ENCODE measurements at places on chromosomes 12 and 14.

DNA sequence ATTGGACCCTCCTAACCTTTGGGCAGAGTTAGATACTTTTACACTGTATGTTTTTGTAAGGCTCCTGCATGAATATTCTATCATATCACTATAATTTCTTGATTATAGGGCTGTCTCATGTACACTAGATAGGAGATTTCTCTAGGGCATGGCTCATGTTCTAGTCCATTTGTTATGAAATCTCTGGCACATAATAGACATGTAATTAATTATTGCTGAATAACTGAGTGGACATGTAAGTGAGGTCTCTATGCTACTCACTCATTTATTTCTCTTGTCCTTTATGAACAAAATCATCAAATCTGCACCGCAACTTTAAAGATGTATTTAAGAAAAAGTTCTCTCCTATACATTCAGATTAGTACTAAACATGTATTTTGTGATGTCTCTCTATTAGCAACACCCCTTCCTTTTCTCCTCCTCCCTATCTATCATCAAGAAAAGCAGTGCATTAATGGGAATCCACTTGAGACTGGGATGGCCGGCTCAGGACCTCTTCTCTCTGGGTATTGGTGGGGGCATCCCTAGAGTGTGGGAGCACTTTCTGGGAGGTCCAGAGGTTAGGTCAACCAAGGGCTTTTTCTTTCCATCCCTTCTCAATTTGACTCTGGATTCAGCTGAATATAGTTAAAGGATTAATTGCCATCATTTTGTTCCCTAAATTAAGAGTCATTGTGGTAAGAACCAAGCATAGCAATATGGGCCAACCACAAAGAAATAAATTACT is 168.0 kb upstream of the HMGA2 start:
- DNase-seq = no peak

- DNase-seq = no peak
These were observed 99.3 kb upstream of the GPHB5 start for GRCh38 chr14:63418020-63418419.

- DNase-seq = no peak
These were observed 105.5 kb upstream of the SLC38A2 start for GRCh38 chr12:46478123-46478522.

- DNase-seq = no peak
These were observed 202.4 kb downstream of the ITPR2 start for GRCh38 chr12:26630546-26631027.

DNA sequence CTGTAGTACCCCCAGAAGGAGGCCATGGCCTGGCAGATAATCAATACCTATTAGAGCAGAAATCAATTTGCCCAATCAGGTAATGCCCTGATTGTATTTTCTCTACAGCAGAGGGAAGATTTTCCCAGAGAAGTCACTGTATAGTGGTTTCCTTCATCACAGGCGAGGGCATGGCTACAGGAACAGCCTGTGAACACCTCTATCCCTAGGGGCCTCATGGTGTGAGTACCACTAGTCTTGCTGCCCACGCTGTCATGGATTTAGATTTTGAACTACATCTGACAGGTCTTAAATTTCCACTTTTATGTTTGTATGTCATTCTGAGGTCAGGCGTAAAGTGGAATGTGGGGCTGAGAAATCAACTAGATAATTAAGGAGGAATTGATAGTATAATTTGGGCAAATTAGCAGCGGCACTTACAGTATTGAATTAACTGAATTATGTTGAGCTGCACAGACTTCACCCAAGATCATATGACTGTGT is 42.4 kb upstream of the STXBP6 start:
- no peak for DNase-seq

DNA sequence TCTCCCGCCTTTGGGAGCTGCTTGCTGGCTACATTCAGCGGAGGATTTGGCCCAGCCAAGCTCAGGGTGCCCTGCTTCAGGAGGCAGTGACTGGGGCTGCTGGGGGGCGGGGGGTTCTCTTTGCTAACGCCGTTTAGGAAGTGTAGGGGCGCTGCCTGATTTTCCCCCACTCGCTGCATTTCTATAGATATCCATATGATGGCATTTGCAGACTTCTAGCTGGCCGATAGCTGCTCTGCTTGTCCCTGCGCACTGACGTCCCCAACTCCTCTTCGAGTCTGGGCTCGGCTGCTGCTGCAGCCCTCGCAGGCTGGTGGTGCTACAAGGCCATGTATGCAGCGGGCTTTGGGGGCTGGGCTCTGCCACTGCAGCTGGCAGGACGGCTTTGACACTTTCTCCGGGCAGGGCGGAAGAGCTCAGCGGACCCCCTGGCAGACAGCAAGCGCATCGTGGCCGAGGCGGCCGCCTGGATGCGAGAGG is 3.1 kb downstream of the LRFN5 start:
- no peak for DNase-seq

- no peak for DNase-seq
These were observed 10.6 kb upstream of the NRDE2 start for GRCh38 chr14:90342327-90342726.

DNA sequence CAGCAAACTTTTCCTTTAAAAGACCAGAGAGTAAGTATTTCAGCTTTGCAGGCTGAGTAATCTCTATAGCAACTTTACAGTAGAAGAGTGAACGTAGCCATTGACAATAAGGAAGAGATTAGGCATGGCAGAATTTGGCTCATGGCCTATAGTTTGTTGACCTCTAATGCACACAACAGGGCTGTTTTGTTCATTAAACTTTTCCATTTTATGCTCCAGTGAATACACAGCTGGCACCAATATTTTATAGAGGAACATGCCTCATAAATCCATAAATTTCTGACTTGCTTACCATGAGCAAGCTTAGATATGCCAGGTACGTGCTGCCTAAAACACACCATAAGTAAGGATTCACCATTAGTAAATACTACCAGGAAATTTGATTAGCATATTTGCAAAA is 609.0 kb upstream of the STXBP6 start:
- DNase-seq = no peak

GRCh38 chr14:92925446-92925845 is 2.5 kb downstream of the CHGA start:
- no peak for DNase-seq

DNA sequence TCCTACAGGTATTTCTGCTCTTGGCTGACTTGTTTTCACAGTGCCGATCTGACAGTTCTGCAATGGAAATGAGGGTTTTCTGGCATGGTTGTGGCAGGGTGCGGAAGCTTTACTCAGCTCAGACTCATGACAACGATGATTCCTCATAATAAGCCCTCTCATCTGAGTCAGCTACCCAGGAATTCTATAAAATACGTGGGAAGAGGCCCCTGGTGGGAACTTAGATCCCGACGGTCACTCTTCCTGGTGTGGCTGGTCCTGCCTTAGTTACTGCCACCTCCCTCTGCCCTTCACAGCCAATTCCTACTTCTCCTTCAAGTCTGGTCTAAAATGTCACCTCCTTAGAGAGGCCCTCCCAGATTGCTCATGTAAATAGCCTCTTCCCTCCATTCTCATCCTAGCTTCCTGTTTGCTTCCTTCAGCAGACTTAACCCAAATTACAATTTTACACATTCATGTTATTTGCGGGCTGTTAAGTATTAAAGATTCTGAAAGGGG is 104.2 kb upstream of the MAP1LC3B2 start:
- DNase-seq = peak; percentile 44

DNA sequence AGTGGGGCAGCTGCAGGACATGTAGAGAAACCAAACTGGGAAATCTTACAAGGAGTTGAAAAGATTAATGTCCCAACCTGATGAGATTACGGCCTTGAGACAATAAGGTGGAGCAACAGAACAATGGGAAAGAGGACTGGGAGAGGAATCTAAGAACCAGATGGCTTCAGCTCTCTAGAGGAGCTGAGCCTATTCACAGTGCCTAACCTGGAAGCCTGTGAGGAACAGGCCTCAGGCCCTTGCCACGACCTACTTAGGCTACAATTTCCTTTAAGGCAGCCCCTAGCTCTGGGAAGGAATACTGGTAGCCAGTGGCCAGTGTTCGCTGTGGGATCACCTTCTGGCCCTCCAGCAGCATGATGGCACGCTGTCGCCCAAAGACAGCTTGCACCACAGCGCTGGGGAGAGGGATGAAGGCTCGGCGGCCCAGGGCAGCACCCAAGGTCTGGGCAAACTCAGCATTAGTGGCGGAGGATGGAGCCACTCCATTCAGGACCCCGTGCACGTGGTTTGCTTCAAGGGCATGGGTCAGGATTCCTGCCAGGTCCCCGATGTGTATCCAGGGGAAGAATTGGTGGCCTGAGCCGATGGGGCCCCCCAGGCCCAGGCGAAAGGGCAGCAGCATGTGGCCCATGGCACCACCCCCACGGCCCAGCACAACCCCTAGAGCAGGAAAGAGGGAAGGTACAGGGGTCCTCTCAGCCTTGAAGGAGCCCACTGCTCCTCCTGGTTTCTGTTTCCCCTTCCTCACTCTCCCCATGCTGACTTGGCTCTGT is 2.6 kb downstream of the SDR39U1 start:
- DNase-seq = no peak

GRCh38 chr12:9039397-9039977 is 50.1 kb downstream of the KLRG1 start:
- peak; percentile 81 for DNase-seq

DNA sequence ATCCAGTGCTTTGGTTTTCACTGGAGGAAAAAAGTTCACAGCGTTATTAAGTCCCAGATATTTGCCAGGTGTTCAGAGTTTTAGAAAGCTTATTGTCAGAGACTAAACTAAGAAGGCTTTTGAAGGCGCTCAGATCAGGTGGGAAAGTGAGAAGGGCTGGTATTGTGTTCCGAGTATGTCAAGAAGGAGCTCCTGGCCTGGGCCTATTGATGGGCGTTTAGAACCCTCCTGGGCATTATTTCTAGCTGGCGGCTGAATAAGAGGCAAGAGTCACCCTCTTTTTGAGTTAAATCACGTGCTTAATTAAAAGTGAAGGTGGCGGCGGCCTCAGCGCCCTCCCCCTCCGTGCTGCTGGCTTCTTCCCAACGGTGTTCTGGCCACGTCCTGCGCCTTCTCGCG is 20.9 kb upstream of the GNS start:
- peak; percentile 3 for DNase-seq

DNA sequence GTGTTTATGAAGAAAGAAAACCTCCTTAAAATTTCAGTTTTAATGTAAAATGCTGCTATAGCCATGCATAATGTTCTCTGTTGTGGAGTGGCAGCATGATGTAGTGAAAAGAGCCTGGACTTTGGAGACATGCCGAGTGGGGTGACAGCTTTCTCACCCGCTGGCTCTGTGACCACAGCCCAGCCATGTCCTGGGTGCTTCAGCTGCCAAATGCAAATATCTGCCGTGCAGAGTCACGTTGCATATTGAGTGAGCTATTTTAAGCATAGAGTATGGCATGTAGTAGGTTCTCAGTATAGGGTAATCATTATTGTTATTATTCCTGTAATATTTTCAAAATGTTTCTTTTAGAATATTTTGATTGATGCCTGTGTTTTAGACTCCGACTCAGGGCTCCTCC is 15.5 kb upstream of the TCTN2 start:
- no peak for DNase-seq

GRCh38 chr12:6635375-6635855 is 344 bp downstream of the LPAR5 start:
- no peak for DNase-seq

DNA sequence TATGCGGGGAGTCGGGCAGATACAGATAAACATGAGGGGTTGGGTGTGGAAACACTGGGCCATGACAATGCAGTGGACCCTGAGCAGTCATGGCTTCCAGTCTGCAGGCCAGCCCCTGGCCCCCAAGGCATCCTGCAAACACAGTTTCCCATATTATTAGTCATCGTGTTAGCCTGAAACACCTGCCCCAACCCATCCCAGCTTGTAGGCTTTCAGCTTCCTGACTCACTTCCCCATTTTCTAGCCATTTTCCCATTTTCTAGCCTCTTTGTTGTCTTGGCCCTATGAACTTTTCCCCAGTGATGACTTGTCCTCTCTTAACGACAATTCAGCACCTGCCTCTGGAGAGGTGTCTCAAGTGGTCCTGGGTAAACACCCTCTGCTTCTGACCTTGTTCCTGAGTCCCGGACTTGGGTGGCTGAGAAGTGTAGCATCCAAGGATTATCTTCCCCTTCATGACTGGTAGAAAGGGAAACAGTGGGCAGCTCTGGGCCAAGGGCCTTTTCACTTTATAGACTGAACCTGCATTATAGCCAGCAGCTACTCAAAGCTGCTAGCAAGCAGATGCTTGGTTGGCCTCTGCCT is 4.3 kb upstream of the PGF start:
- no peak for DNase-seq

GRCh38 chr14:79483477-79484388 is 727.6 kb downstream of the DIO2 start:
- no peak for DNase-seq

DNA sequence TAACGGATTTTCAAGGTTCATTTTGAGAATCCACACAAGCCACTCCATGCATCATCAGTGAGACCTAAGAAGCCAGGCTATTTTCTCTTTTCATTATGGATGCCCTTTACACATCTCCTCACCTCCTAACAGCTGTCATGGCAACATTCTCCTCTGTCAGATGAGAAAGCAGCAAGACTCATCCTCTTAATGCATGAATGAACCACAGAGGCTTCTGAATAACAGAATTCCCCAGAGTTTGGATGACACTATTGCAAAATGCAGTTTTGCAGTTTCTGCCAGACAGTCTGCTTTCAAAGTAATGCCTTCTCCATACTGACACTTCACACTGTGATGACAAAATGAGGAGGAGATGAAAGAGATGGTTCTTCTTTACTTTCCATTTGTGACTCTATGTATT is 286.7 kb upstream of the GRIP1 start:
- DNase-seq = no peak

DNA sequence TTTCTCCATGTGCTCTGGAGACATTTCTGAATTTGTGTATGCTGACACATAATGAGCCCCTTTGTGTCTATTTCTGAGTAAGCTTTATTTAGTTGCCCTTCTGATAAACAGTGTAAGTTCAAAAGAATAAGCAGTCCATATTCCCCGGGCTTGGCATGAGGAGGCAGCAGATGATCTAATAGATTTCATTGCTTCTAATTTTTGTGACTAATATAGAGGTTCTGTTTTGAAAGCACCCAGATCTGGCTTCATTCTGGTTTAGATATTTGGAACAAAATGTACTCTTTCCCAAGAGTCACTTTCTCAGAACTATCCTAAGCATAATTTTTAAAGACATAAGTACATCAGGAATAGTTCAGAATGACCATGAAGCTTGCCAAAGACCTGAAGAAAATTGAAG is 290.9 kb downstream of the BTG1 start:
- peak; percentile 35 for DNase-seq

GRCh38 chr12:124542021-124542949 is 25.1 kb downstream of the NCOR2 start:
- DNase-seq = no peak

All from suppressor macrophage treated with lipopolysaccharide for 4 hours (primary cell).